ENCODE measurements at places on chromosomes 3 and 15.

GRCh38 chr3:60760145-60760544, 491.1 kb downstream of the FHIT start:
- no peak for DNase-seq

DNA sequence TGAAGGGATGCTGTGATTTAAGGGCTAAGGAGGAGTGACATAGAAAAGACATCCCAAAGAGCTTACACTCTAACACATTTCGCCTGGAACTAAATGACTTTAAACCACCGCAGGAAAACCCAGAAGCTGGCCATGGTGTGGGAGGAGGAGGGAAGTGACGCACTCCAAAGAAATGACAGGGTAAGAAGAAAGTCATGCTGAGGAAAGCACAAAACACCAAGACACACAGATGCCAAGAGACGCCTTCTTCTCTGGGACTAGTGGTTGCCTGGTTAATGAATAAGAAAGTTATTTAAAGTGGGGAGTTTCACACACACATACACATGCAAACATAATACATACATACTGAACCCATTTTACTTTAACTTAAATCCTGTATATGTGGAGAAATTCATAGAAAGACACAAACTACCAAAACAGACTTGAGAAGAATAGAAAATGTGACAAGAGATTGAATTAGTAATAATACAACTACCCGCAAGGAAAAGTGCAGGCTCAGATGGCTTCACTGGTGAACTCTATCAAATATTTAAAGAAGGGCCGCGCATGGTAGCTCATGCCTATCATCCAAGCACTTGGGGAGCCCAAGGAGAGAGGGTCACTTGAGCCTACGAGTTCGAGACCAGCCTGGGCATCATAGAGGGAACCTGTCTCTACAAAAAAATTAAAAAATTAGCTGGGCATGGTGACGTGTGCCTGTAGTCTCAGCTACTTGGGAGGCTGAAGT, 125.5 kb downstream of the NSMCE3 start:
- DNase-seq: no peak

- no peak for DNase-seq
These were observed 148.6 kb downstream of the MEIS2 start for GRCh38 chr15:36951731-36952247.

- DNase-seq: no peak
These were observed 589.3 kb downstream of the RBMS3 start for GRCh38 chr3:29870136-29870535.

GRCh38 chr15:78224023-78224411, 10.3 kb downstream of the ACSBG1 start:
- no peak for DNase-seq

- DNase-seq: no peak
These were observed 246.2 kb downstream of the LSAMP start for GRCh38 chr3:116199063-116199462.

DNA sequence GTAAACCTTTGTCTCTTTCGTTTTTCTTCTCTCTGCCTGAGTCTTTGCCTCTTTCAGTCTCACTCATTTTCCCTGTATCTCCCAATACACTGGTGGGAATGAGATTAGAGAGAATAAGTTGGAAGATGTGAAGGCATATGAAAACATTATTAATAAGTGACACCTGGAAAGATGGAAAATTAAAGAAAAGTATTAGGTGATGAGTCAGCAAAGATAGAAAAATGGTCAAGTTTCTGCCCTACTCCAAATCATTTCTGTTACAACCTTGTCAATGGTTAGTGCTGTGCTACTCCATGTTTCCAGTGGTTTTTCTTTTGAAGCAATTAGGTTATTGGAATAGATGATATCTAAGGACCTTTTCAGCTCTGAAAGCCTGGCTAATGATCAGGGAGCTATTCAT, 252.8 kb downstream of the LSAMP start:
- no peak for DNase-seq

GRCh38 chr15:30985081-30985531, 6.3 kb downstream of the MTMR10 start:
- DNase-seq: no peak

- peak; percentile 16 for DNase-seq
These were observed 418.1 kb downstream of the OCA2 start for GRCh38 chr15:27681038-27681437.

DNA sequence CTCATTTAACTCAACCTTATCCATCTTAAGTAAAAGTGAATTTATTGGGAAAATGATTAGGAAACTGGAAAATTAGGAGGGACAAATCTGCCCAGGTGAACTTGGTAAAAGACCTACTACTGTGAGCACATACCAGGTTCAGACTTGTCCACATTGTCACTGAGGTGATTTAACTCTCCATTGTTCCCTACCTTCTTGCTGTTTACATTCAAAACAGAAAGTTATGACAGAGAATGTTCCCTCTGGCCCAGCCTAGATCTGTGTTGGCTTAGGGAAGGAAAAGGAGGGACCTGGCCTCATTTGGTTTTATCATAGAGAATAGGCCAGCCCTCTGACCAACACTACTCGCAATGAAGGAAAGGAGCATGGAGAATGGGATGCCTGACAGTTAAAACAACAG, 117.6 kb downstream of the SATB1 start:
- DNase-seq: no peak

GRCh38 chr15:90064911-90065681, 37.2 kb downstream of the IDH2 start:
- DNase-seq: no peak

GRCh38 chr3:9600597-9600996, 47.0 kb upstream of the LHFPL4 start:
- peak; percentile 16 for DNase-seq

DNA sequence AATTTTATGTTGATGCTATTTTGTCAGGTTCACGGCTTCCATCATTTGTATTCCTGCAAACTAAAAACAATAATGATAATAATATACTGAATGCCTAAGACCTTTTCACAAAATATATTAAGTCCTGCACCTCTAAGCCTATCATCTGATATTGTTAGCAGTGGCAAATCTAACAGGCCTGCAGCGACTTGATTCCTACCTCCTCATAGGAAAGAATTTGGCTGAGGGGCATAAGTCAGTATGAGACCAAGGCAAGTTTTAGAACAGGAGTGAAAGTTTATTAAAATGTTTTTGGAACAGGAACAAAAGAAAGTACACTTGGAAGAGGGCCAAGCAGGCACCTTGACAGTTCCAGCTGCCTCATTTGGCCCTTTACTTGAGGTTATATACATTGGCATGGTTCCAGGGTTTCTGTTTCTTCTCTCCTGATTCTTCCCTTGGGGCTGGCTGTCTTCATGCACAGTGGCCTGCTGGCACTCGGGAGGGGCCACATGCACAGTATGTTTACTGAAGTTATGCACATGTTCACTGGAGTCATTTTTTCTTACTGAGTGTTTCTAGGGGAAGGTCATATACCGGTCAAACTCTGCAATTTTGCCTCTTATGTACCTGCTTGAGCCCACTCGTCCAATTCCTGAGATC, 418.1 kb downstream of the EPHA6 start:
- no peak for DNase-seq

- DNase-seq: no peak
These were observed 67.9 kb upstream of the CCDC54 start for GRCh38 chr3:107309312-107309711.

- no peak for DNase-seq
These were observed 28.0 kb upstream of the PLA2G4E start for GRCh38 chr15:42048821-42049200.

GRCh38 chr3:4704552-4704951, 211.4 kb downstream of the ITPR1 start:
- DNase-seq: no peak
